ENCODE measurements at places on chromosomes 11 and 22. TPM values are rescaled to one million over a fixed set of nuclear protein-coding genes. Genes with fewer than 3 reads are reported as not detected.

- no peak for DNase-seq
These were observed 15.8 kb downstream of the CDKN1C start for GRCh38 chr11:2869561-2870427.

DNA sequence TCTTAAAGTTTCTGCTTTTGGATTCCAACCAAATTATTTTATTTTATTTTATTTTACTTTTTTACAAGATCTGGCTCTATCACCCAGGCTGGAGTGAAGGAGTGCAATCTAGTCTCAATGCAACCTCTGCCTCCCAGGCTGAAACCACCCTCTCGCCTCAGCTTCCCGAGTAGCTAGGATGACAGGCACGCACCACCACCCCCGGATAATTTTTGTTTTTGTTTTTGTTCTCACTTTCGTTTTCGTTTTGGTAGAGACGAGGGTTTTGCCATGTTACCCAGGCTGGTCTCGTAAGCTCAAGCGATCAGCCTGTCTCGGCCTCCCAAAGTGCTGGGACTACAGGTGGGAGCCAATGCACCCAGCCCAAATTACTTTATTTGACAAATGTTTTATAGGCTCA is 219.8 kb downstream of the ETS1 start:
- DNase-seq, result no peak

- no peak for DNase-seq
These were observed 77.7 kb upstream of the B3GAT1 start for GRCh38 chr11:134489728-134490127.

- DNase-seq, result peak; percentile 55
These were observed 1.0 kb downstream of the CCDC85B start for GRCh38 chr11:65891219-65892136.

GRCh38 chr22:33354928-33355327 is 296.7 kb upstream of the SYN3 start:
- DNase-seq, result no peak

- no peak for DNase-seq
These were observed 73.0 kb upstream of the PHF21B start for GRCh38 chr22:45082795-45083194.

- DNase-seq, result peak; percentile 61
These were observed 3.1 kb downstream of the AKIP1 start for GRCh38 chr11:8913961-8914660.

Gene KRTAP5-8
- total RNA-seq, result 0.34 TPM

GRCh38 chr22:29442976-29443375 is 4.6 kb downstream of the RFPL1 start:
- no peak for DNase-seq

DNA sequence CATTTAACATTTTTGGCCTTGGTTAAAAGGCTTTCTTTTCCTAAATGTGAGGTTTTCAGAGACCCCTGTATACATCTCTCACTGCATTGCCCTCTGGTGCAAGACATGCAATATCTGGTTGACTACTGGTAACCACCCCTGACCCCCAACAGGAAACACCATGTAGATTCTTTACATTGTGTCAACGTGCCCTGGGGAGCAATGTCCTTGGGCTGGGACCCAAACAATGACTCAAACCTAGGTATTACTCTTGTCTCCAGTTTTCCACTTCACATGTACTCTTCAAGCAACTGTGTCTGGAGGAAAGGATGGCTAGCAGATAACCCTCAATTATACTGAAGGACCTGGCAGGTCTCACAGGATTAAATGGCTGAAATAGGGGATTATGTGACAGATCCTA is 1.1 kb upstream of the GPR83 start:
- DNase-seq, result no peak

GRCh38 chr11:100711984-100712383 is 24.9 kb downstream of the ARHGAP42 start:
- DNase-seq, result no peak

Gene FAM111B
- total RNA-seq, result 6.9 TPM

GRCh38 chr11:67071420-67072284 is 15.0 kb downstream of the RHOD start:
- DNase-seq, result peak; percentile 67

Gene MIOX
- not detected for total RNA-seq

GRCh38 chr11:95293116-95293515 is 62.1 kb upstream of the SESN3 start:
- DNase-seq, result no peak

DNA sequence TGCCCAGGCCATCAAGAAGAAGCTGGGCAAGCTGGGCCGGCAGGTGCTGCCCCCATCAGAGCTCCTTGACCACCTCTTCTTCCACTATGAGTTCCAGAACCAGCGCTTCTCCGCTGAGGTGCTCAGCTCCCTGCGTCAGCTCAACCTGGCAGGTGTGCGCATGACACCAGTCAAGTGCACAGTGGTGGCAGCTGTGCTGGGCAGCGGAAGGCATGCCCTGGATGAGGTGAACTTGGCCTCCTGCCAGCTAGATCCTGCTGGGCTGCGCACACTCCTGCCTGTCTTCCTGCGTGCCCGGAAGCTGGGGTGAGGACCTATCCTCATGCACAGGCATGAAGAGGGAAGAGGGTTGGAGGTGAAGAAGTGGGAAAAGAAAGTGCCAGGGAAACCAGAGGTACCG is 5.3 kb upstream of the NHERF4 start:
- DNase-seq, result no peak

Gene OR8D1
- not detected for total RNA-seq

Gene ANKRD49
- 22.6 TPM for total RNA-seq

Gene SLC29A2
- 6.5 TPM for total RNA-seq

All from lung (tissue), 17 donors.